ENCODE measurements at places on chromosomes 3 and 15.

- DNase-seq: no peak
Observed at GRCh38 chr15:100355342-100355741, 13.6 kb upstream of the ADAMTS17 start.

- no peak for DNase-seq
Observed at GRCh38 chr3:128448491-128448890, 18.2 kb downstream of the DNAJB8 start.

GRCh38 chr3:171177056-171177455, 150.5 kb upstream of the SLC2A2 start:
- DNase-seq: no peak

GRCh38 chr3:196629228-196629627, 10.3 kb upstream of the NRROS start:
- no peak for DNase-seq

- no peak for DNase-seq
Observed at GRCh38 chr3:194907811-194908210, 222.1 kb downstream of the FAM43A start.

DNA sequence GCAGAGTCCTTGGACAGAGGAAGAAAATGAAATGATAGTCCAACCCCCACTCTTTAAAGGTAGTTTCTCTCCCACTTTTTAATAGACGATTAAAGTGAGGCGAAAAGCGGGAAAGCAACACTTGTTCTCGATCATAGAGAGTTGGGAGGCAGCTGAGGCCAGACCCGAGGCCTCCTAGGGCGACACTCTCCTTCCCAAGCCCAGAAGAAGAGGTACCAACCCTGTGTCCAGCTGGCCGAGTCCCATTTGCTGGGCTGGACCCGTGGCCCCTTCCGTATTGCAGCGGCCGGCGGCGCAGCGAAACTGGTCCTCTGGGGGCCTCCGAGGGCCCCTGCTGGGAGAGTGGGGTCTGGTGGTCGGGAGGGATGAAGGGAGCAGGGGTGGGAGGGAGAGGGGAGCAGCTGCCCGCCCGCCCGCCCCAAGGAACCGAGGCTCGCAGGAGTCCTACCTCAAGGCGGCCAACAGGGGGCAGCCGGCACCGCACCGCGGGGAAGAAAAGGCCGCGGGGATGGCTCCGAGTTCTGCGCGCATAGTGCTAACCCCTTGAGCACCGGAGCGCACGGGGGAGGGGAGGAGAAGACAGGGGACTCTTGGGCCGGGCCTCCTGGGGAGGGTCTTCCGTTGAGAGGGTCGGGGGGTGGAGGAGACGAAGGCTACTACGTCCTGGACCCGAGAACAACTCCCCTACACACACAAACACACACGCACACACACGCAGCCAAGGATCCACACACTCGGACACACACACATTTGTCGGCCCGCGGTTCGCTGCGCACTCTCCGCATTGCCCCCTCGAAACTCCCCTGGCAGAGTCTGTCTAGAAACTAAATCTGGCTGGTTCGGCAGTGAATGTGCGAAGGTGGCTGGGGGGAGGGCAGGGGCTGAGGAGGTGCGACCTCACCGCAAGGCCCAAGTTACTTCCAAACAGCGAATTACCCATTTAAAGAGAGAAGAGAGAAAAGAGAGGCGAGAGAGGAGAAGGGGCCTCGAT, 2.0 kb downstream of the WNT5A start:
- DNase-seq: peak; percentile 85

- no peak for DNase-seq
Observed at GRCh38 chr3:66355997-66356396, 135.2 kb downstream of the SLC25A26 start.

- no peak for DNase-seq
Observed at GRCh38 chr3:9290566-9290965, 41.1 kb upstream of the SRGAP3 start.

- peak; percentile 82 for DNase-seq
Observed at GRCh38 chr15:77504306-77504705, 83.6 kb downstream of the HMG20A start.

GRCh38 chr15:40593588-40594428, at the start of gene KNL1:
Gene KNL1 (plus strand): TSS chr15:40594249. CDS start chr15:40602932, 8,683 bp downstream.
- DNase-seq: peak; percentile 100

GRCh38 chr15:92903631-92903965, 3.5 kb downstream of the CHD2 start:
- no peak for DNase-seq

- no peak for DNase-seq
Observed at GRCh38 chr3:102449341-102449740, 14.5 kb downstream of the ZPLD1 start.
